AG04450 (cell line): ENCODE measurements at places on chromosomes 4 and X. TPM values are rescaled to one million over a fixed set of nuclear protein-coding genes. Genes with fewer than 3 reads are reported as not detected.

The FGF5 gene
- polyA plus RNA-seq = 39.9 and 40.7 TPM in 2 replicates

The CFI gene
- 0.46 and 0.53 TPM in 2 replicates for polyA plus RNA-seq

The PHKA1 gene
- 4.5 and 4.9 TPM in 2 replicates for polyA plus RNA-seq

The SSX2B gene
- not detected in 2 replicates for polyA plus RNA-seq

The SPON2 gene
- polyA plus RNA-seq = 132 and 190 TPM in 2 replicates

GRCh38 chr4:153676486-153676885, 7.6 kb upstream of the TLR2 start:
- no peak for DNase-seq

- DNase-seq = no peak
Measured at GRCh38 chrX:150777328-150777992, 84.3 kb downstream of the MTMR1 start.

DNA sequence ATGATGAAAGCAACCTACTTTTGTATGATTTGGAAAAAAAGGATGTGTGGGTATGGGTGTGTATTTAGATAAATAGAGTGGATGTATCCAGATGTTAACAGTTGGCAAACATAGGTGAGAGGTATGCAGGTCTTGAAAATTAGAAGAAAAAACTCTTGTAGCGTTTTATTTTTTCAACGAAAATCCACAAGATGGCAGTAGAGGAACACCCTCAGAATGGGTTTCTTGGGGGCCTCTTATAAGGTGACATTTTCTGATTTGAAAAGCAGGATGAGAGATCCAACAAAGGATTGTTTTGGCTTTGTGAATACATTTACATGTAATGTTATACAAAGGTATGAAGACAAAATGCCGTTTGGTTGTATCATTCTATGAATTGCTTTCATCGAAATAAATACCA, 68.3 kb downstream of the FMR1NB start:
- DNase-seq = no peak

DNA sequence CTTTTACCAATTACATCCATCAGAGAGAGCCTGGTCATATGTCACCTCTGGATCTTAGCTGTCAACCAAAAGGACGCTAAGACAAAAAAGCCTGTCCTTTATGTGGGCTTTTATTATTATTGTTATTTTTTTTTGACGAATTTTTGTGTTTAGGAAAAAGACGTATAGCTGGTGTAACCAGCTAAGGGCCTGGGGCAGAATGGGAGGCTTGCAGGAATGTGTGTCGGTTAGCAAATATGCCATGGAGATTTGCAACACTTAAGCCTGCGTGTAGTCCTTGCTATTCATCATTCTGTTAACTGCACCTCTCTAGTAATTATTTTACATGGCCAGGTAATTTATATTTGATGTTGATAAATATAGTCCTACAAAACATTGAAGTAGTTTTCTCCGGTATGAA, 93.5 kb downstream of the TACR3 start:
- DNase-seq = no peak

DNA sequence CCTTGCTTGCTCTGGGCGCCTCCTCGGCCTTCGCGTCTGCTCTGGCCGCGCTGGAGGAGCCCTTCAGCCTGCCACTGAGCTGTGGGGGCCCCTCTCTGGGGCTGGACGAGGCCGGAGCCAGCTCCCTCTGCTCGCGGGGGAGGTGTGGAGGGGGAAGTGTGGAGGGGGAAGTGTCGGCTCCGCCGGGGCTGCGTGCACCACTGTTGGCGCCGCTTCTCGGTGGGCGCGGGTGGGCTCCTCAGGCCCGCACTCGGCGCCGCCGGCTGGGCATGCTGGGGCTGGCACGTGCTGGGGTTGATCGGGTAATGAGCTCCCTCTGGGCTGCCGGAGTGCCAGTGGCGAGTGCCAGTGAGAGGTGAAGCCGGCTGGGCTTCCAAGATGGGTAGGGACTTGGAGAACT, 116.7 kb downstream of the CPXCR1 start:
- DNase-seq = no peak
